Activated T-cell treated with anti-CD3 and anti-CD28 coated beads, Interleukin-2, amount 50 U/mL, for 72 hours (primary cell): ENCODE measurements at places on chromosomes 12 and 14. TPM values are rescaled to one million over a fixed set of nuclear protein-coding genes. Genes with fewer than 3 reads are reported as not detected.

The EPYC gene
- not detected for total RNA-seq

GRCh38 chr12:18837505-18837904 lies 99.6 kb downstream of the CAPZA3 start:
- no peaks in the 10 kb centered on the region for H3K36me3 ChIP-seq
- H3K4me1 ChIP-seq, result no peaks in the 10 kb centered on the region
- H3K27ac ChIP-seq, result no peak overlapping the region
- no peaks in the 10 kb centered on the region for H3K27me3 ChIP-seq
- DNase-seq, result no peak

The NFATC4 gene
- total RNA-seq, result 2.6 TPM

The ADAM20 gene
- total RNA-seq, result 1.3 TPM

The KLRC3 gene
- total RNA-seq, result 2.8 TPM

GRCh38 chr12:116693286-116694227 lies 44.3 kb downstream of the SPRING1 start:
- no peak overlapping the region for H3K4me3 ChIP-seq
- H3K4me1 ChIP-seq, result peaks cover 12% of the 10 kb centered on the region
- peaks cover 48% of the 10 kb centered on the region for H3K27me3 ChIP-seq
- H3K27ac ChIP-seq, result no peak overlapping the region

- DNase-seq, result no peak
- H3K27me3 ChIP-seq, result peaks cover 37% of the 10 kb centered on the region
- no peaks in the 10 kb centered on the region for H3K36me3 ChIP-seq
- H3K4me3 ChIP-seq, result no peak overlapping the region
- no peak overlapping the region for H3K27ac ChIP-seq
- peaks cover 18% of the 10 kb centered on the region for H3K4me1 ChIP-seq
These were observed 13.8 kb downstream of the TMCC3 start for GRCh38 chr12:94636462-94637085.

- H3K27me3 ChIP-seq, result no peaks in the 10 kb centered on the region
- H3K4me1 ChIP-seq, result peaks cover 21% of the 10 kb centered on the region
- peaks cover 34% of the 10 kb centered on the region for H3K36me3 ChIP-seq
- H3K27ac ChIP-seq, result no peak overlapping the region
These were observed 808 bp downstream of the ACIN1 start for GRCh38 chr14:23093991-23094665.

DNA sequence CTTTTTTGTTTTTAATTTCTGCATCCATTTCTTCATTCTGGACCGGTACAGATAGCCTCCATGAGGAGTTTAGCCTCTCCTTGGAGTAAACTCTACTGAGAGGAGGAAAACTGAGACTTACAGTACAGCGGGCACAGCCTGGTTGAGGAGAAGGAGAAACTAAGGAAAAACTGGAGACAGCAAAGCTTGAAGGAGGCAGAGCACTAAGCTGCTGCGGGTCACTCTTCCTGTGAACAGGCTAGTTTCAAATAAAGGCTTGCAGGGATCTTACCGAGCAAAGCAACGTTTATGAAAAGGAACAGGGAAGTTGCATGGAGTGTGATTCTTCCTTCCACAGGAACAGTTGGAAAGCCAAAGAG lies 348 bp upstream of the SSTR1 start:
- H3K36me3 ChIP-seq, result no peaks in the 10 kb centered on the region
- DNase-seq, result no peak
- peaks cover 60% of the 10 kb centered on the region for H3K27me3 ChIP-seq
- H3K27ac ChIP-seq, result no peak overlapping the region
- no peak overlapping the region for H3K4me3 ChIP-seq

DNA sequence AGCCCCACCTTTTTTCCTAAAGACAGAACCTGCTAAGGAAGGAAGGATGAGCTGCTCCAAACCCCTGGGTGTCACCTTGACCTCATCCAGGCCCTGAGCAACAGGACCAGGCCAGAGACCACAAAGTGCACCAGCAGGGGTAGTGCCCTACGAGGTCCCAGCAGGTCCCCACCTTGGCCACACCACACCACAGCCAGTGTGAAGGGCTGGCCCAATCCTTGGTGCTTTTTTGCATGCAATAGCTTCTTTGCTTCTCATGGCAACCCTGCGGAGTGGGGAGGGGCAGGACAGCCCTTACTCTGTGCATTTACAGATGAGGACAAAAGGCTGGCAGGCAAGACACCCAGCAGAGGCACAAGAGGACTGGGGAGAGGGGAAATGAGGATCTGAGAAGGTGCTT lies 352.6 kb downstream of the BCL11B start:
- no peak for DNase-seq
- no peak overlapping the region for H3K27ac ChIP-seq
- no peak overlapping the region for H3K4me3 ChIP-seq
- peaks cover 5% of the 10 kb centered on the region for H3K36me3 ChIP-seq
- H3K27me3 ChIP-seq, result no peaks in the 10 kb centered on the region
- H3K4me1 ChIP-seq, result peaks cover 5% of the 10 kb centered on the region

- H3K27me3 ChIP-seq, result no peaks in the 10 kb centered on the region
- no peak for DNase-seq
- H3K4me1 ChIP-seq, result no peaks in the 10 kb centered on the region
- no peaks in the 10 kb centered on the region for H3K36me3 ChIP-seq
These were observed 581.1 kb upstream of the MGAT4C start for GRCh38 chr12:86837246-86837645.

The RIMBP2 gene
- 0.14 TPM for total RNA-seq

The CEBPE gene
- 0.36 TPM for total RNA-seq

The KRT85 gene
- not detected for total RNA-seq

- no peaks in the 10 kb centered on the region for H3K27me3 ChIP-seq
- no peak for DNase-seq
- no peaks in the 10 kb centered on the region for H3K36me3 ChIP-seq
These were observed 124.0 kb downstream of the DYRK2 start for GRCh38 chr12:67772267-67773169.

The EMC9 gene
- 38.0 TPM for total RNA-seq

- H3K27me3 ChIP-seq, result no peaks in the 10 kb centered on the region
- no peak for DNase-seq
- no peaks in the 10 kb centered on the region for H3K36me3 ChIP-seq
- no peak overlapping the region for H3K27ac ChIP-seq
- no peak overlapping the region for H3K4me3 ChIP-seq
These were observed 125.8 kb downstream of the NCOR2 start for GRCh38 chr12:124441443-124442194.
